H9 (cell line): ENCODE measurements at places on chromosomes 7 and 10. TPM values are rescaled to one million over a fixed set of nuclear protein-coding genes. Genes with fewer than 3 reads are reported as not detected.

The ANKRD22 gene
- total RNA-seq: not detected in 2 replicates

GRCh38 chr10:60144099-60144498 is 237.7 kb upstream of the CCDC6 start:
- no peak overlapping the region for H3K27ac ChIP-seq
- H3K4me3 ChIP-seq: no peak overlapping the region
- H3K4me1 ChIP-seq: peaks cover 6% of the 10 kb centered on the region; the same call in 1 of the 2 replicates
- H3K36me3 ChIP-seq: no peaks in the 10 kb centered on the region
- H3K27me3 ChIP-seq: no peaks in the 10 kb centered on the region
- no peak for DNase-seq

DNA sequence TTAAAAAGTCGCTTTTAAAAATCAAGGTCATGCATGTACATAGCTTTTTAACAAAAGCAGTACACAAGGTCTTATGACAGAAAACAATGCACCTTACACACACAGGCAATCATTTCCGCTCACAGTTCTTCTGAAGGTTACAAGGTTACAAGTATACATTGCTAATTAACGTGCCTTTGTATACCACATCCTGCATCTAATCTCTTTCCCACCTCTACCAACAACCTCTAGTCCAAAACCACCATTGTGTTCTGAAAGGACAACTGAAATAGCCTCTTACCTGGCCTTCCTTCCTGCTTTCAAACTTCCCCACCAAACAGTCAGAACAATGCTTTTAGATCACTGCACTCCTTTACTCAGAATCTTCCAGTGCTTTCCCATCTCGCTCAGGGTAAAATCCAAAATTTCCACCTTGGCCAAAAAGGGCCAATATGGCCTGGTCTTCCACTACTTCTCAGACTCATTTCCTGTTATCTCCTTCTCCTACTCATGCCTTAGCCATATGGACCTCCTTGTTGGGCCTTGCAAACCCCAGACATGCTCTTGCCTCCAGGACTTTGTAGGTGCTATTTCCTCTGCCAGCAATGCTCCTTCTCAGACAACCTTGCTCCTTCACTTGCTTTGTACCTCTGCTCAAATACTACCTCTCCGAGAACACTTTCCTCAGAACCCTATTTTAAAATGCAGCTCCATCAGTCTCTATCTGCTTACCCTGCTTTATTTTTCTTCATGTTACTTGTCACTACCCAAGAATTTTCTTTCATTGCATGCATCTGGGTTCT is 205.4 kb downstream of the DNAJC1 start:
- peaks cover 7% of the 10 kb centered on the region; the same call in 2 of the 3 replicates for H3K36me3 ChIP-seq
- no peak for DNase-seq

GRCh38 chr10:71725998-71726579 is 6.5 kb upstream of the C10orf105 start:
- no peak overlapping the region for H3K4me3 ChIP-seq
- H3K27ac ChIP-seq: no peak overlapping the region
- H3K36me3 ChIP-seq: no peaks in the 10 kb centered on the region
- H3K27me3 ChIP-seq: no peaks in the 10 kb centered on the region; the same call in 1 of the 2 replicates
- no peaks in the 10 kb centered on the region for H3K4me1 ChIP-seq

DNA sequence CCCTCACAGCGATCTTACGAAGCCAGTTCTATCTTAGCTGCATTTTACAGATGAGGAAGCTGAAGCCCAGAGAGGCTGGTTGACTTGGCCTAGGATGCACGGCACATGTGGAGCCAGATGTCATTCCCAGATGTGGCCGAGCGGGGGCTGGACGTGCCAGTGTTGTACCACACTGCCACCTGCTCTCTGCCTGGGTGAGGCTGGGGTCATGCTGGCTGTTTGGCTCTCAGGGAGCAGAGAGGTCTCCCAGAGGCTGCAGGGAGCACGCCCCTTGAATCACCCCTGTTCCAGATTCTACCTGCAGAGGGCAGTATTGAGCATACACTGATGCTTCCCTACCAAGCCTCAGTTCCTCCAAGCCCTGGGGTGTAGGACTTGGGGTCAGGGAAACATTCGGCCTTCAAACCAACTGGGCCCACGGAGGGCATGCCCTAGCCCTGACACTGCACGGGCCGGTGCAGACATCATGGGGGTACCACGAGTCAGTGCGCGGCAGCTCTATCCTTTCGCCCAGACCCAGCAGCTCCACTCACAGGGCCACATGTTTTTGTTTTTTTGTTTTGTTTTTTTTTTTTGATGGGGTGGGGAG is 3.8 kb upstream of the GTF2IRD1 start:
- no peaks in the 10 kb centered on the region for H3K36me3 ChIP-seq
- H3K4me3 ChIP-seq: no peak overlapping the region
- no peaks in the 10 kb centered on the region; the same call in 1 of the 2 replicates for H3K4me1 ChIP-seq
- no peak overlapping the region for H3K27ac ChIP-seq
